ENCODE measurements at places on chromosomes 12 and 14.

DNA sequence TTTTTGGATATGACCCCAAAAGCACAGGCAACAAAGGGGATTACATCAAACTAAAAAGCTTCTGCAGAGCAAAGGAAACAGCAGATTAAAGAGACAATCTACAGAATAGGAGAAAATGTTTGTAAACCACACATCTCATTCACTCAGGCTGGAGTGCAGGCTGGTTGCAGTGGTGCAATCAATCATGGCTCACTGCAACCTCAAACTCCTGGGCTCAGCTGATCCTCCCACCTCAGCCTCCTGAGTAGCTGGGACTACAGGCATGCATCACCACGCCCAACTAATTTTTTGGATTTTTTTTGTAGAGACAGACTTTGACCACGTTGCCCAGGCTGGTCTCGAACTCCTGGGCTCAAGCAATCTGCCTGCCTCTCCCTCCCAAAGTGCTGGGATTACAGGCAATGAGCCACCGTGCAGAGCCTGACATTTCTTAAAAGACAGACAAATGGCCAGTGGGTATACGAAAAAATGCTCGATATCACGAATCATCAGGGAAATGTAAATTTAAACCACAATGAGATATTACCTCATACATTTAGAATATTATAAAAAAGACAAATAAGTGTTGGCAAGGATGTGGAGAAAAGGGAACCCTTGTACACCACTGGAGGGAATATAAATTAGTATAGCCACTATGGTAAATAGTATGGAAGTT lies 9.8 kb downstream of the NCKAP5L start:
- no peak for DNase-seq

DNA sequence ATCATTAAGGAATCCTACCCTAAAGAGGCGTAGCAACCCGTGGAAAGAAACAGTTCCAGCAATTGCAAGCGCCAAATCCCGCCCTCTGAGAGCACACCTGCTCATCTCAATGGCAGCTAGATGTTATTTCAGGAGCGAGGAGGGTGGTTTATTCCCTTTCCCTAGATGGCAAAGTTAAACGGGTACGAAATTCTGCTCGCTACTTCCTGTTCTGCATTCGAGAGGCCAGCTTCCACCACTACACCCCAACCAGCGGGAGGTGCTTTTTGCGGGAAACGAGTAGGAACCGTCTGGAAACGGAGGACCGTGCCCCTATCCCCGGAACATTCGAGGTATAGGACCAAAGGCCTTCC lies 536 bp downstream of the VPS29 start:
- peak; percentile 20 for DNase-seq

- no peak for DNase-seq
Measured at GRCh38 chr12:72286526-72286925, 14.4 kb downstream of the TRHDE start.

DNA sequence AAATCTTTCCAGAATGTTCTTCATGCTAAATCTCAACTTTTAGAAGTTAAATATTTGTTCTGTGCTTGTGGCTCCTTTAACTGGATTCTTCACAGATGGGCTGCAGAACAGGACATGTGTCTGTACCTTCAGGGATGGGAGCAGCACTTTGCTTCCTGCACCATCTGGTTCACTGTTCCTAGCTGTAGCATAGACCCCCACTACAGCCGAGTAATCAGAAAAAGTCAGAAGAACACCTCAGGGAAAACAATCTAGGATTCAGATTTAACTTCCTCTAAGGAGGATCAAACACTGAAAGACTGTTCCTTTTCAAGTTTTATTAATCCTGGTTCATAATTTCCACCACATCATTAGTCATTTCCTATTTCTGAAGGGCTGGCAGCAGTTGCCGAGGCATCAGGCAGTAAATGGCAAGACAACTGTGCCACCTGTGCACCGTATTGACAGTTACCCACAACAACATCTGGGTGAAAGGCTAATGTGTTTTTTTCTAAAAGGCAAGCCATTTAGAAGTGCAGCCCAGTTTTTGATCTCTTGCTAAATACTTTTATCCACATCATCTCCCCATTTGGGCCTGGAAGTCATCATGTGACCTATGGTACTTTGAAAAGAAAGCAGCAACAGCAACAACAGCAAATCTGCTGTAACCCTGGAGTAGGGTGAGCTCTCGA lies 212.8 kb upstream of the BMP4 start:
- no peak for DNase-seq

DNA sequence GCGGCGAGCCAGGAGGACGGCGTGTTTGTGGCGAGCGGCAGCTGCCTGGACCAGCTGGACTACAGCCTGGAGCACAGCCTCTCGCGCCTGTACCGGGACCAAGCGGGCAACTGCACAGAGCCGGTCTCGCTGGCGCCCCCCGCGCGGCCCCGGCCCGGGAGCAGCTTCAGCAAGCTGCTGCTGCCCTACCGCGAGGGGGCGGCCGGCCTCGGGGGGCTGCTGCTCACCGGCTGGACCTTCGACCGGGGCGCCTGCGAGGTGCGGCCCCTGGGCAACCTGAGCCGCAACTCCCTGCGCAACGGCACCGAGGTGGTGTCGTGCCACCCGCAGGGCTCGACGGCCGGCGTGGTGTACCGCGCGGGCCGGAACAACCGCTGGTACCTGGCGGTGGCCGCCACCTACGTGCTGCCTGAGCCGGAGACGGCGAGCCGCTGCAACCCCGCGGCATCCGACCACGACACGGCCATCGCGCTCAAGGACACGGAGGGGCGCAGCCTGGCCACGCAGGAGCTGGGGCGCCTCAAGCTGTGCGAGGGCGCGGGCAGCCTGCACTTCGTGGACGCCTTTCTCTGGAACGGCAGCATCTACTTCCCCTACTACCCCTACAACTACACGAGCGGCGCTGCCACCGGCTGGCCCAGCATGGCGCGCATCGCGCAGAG lies 873 bp downstream of the PLXNC1 start:
- DNase-seq = peak; percentile 45

DNA sequence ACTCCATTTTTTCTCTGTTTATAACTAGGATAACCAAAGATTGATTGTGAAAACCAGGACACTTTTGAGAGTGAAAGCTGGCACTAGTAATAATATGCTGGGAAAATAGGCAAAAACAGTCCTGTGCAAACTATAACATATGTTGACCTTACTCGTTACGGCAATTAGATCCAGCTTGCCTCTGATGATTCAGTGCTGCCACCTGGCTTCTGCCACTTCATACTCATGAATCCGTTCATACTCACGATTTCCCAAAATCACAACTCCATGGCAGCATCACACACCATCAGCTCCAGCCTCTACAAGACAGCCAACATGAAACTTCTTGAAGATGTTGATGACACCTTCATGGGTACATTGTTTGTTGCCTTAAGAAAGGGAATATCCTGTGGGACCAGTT lies 49.1 kb upstream of the CAND1 start:
- peak; percentile 7 for DNase-seq

DNA sequence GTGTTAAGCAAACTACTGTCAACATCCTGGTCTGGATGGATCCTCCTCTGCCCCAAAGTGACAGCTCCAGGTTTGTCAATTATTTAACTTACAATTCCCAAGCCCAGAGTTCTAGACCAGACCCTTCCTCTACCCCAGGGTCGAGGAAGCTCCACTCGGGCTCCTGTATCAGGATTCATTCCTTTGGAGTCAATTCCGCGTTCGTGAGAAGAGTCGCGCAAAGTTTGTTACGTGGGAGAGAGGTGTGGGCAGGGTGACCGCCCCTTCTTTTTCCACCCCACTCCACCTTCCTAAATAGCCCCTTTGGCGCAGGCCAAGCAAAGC lies 479 bp downstream of the SEL1L start:
- no peak for DNase-seq

DNA sequence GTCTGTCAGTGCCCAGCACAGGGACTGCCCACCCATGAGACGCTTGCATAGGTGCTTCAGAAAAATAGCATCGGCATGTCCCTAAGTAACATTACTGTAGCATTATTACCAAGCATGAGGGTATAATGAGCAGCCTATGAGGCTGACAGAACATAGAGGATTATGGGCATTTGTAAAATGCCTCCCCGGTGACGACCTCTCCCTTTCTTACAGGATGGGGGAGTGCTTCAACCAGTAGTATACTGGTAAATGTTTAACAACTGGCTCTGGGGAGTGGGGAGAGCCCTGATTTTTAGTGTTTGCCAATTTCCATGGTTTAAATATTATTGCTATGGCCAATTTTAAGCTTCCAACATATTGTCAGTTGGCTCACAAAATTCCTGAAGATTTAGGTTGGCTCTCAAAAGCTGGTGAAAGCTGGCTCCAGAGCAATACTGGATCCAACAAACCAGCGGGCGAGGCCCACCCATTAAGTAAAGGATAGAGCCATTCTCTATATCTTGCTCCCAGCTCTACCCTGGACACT lies 104.5 kb downstream of the ETNK1 start:
- no peak for DNase-seq

GRCh38 chr12:66648033-66648735 lies 30.7 kb downstream of the GRIP1 start:
- peak; percentile 31 for DNase-seq

DNA sequence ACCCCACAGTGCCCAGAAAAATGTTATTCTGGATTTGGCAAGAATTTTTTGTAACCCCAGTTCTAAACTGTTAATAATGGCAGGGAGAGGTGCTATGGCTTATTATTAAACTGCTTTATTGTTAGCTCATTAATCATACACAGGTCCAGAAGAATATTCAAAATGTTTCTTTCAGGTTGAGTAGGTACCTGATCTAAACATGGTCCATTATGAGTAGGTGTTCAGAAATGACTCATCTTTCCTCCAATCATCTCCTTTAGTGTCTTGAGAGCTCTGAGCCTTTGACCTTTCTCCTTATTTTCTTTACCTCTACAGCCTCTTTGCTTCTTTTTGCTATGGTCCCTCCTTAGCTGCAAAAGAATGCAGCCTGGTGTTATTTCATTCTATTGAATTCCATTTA lies 211.0 kb upstream of the GARIN6 start:
- no peak for DNase-seq

DNA sequence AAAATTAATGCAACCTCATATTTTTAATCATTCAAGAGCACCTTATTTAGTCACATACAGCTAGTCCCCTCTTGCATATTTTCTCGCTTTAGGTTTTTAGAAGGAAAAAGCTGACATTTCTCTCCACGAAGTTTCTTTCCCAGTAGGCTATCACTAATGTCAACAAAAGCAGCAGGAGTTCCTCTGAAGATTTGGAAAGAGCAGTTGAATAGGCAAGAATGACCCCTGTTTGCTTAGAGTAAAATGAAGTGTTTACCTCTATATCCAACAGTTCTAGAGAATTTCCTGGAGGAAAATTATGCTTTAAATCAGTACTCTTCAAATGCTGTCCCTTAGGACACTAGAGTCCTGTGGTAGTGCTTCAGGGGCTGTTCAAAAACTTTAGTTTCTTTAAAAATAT lies 188.1 kb upstream of the PRKD1 start:
- DNase-seq = peak; percentile 18

DNA sequence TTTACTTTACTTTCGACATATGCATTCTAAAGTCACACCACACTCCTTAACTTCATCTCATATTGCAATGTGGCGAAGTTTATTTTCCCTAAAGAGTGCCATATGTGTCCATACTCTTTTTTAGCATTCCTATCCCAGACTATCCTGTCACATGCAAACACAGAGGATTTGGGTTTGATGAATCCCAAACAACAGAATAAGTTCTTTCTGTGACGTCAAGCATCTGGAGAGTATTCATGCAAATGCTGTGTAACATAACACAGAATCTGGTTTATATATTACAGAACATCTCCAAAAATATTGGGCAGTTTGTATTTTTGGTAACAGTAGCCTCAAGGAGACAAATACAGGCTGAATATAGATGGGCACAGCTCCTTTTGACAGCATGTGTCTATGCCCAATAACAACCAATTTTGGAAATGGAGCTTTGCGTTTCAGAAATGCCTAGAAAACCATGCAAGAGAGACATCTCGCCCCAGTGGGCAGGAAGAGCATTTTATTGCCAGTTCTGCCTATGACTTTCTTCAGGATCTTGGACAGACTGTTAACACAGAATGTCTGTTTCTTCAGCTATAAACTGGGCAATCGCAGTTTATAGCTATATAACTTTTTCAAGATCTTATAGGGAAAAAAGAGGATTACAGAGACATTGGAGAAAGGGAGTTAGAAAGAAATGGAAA lies 190.8 kb downstream of the ADAMTS20 start:
- DNase-seq = no peak

DNA sequence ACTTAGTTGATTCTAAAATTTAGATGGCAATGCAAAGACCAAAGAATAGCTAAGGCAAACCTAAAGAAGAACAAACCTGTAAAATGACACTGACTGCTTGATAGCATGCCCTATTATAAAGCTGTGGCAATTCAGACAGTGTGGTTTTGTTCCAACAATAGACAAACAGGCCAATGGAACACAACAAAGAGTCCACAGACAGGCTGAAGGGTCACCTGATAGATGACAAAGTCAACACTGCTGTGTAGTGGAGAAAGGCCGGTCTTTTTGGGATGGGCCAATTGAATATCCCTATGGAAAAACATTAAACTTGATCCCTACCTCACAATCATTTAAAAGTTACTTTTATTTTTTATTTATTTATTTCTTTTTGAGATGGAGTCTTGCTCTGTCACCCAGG lies 33.8 kb upstream of the SLC25A3 start:
- no peak for DNase-seq

DNA sequence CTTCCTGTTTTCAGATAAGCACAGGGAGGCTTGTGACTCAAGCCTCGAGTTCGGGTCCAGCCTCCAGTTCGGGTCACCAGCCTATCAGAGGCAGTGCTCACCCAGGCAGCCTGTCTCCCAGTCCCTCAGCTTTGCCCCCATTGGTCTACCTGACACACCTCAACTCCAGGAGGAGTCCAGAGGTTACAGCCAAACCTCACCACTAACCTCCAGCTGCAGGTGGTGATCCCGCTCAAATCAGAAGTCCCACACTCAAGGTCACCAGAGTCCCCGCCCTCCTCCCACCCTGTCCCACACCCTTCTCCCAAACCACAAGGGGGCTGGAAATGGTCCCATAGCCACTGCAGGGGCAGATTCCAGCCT lies 42.1 kb downstream of the KDM2B start:
- no peak for DNase-seq
